ENCODE measurements at places on chromosomes 1 and 21.
A peak's percentile ranks its signal among the peaks of the same experiment; 100 is the strongest.

DNA sequence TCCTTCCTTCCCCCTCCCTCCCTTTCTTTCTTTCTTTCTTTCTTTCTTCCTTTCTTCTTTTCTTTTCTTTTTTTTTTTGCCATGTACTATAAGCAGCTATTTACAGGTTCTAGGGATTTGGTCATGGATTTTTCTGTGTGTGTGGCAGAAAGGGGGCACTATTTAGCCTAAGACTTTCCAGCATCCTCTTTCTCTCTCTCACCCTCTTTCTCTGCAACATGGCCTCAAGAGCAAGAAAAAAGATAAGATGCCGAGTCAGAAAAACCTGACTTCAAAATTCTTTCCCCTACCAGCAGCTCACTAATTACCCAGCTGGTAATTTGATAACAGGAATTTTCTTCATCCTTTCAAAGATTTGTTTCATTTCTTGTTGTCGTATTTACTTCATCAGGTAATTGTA is 458.3 kb upstream of the ADAMTS5 start:
- no peak for DNase-seq

DNA sequence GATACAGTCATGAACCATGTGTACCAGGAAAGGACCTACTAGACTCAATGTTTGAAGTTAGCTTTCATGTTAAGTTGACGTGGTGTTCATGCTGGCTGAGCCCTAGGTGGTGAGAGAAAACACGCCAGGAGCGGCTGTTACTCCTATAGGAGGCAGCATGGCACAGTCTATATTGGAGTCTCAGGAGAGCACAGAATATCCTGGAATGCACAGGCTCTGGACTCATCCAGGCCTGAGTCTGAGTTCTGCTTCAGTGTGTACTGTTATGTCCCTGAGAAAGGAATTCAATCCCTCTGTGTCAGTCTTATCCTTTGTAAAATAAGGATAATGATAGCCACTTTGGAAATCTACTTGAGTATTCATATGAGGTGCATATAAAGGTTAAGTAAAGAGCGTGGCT is 41.2 kb downstream of the DPT start:
- no peak for DNase-seq

- no peak for DNase-seq
These were observed 9.9 kb upstream of the LRRC39 start for GRCh38 chr1:100187912-100188311.

GRCh38 chr1:64941461-64942117 is 24.8 kb downstream of the JAK1 start:
- no peak for DNase-seq

- no peak for DNase-seq
These were observed 956 bp downstream of the CPLANE2 start for GRCh38 chr1:16235944-16236510.

DNA sequence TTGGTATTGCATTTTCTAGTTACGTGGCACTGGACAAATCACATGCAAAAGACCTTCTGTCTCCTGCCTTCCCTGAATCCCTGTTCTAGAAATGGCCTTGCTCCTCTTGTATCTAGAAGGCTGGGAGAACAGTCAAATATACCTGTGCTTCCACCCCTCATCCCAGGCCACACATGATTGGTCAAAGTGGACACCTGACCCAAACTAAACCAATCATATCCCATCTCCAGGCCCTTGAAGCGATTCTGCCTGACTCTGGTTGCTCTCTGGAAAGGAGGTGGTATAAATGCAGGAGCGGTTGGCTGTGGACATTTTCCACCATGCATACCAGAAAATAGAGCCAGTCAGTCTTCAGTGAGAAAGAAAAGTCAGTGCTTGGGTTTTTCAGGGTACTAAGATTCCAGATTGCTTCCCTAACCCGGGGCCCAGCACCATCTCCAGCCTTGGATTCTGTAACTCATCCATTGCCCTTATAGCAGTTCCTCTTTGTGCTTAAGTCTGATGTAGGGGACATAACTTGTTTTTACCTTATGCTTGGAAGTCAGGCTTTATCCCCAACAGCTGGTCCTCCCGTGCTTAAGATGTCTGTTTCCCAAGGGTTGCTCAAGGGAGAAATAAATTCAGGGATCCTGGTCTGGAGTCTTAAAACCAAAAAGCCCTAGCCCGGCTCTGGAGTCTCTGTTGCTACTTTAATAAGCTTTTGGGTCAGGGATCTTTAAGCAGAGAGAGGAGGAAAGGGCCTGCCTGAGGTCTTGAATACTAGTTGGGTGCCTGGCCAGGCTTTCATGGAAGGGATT is 7.7 kb upstream of the PHC2 start:
- DNase-seq = no peak

DNA sequence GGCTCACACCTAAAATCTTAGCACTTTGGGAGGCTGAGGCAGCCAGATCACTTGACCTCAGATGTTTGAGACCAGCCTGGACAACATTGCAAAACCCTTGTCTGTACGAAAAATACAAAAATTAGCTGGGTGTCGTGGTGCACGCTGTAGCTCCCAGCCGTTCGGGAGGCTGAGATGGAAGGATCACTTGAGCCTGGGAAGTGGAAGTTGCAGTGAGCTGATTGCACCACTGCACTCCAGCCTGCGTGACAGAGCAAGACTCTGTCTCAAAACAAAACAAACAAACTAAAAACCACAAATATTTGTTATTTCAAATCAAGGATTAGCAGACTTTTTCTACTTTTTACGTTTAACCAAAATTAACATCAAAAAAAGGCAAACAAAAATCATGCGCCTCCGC is 31.3 kb downstream of the INKA2 start:
- no peak for DNase-seq

DNA sequence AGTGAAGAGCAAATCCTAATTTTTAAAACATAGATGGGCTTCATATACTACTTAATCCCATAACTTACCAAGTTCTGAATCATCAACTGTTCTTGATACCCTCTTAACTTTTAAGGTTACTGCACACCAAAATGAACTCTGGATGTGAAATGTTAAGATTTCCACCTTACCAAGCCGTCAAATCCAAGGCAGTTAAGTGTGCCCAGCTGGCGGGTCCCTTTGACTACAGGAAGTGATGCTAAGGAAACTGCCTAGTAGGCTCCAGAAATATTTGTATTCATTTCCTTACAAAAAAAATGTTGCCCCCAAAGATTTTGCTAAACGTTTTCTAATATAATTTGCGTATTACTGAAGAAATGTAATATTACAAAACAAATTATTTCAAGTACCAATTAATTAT is 10.7 kb downstream of the NRIP1 start:
- DNase-seq = no peak

- no peak for DNase-seq
These were observed 310.2 kb downstream of the NTNG1 start for GRCh38 chr1:107450899-107451664.

- DNase-seq = no peak
These were observed 675.1 kb upstream of the ADGRL2 start for GRCh38 chr1:81125672-81126071.

GRCh38 chr1:227317011-227317451 is 1.3 kb downstream of the CDC42BPA start:
- DNase-seq = no peak

DNA sequence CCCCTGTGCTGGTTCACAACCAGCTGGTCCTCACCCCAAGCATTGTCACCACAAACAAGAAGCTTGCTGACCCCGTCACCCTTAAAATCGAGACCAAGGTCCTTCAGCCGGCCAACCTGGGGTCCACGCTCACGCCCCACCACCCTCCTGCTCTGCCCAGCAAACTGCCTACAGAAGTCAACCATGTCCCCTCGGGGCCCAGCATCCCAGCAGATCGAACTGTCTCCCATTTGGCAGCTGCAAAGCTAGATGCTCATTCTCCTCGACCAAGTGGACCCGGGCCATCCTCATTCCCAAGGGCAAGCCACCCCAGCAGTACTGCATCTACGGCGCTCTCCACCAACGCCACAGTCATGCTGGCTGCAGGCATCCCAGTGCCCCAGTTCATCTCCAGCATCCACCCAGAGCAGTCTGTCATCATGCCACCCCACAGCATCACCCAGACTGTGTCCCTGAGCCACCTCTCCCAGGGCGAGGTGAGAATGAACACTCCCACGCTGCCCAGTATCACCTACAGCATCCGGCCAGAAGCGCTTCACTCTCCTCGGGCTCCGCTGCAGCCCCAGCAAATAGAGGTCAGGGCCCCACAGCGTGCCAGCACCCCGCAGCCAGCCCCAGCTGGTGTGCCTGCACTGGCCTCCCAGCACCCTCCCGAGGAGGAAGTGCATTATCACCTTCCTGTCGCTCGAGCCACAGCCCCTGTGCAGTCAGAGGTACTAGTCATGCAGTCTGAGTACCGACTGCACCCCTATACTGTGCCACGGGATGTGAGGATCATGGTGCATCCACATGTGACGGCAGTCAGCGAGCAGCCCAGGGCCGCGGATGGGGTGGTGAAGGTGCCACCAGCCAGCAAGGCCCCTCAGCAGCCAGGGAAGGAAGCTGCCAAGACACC is 40.6 kb downstream of the ZBTB17 start:
- no peak for DNase-seq

- no peak for DNase-seq
These were observed 76.8 kb downstream of the PLXNA2 start for GRCh38 chr1:208167261-208167869.

DNA sequence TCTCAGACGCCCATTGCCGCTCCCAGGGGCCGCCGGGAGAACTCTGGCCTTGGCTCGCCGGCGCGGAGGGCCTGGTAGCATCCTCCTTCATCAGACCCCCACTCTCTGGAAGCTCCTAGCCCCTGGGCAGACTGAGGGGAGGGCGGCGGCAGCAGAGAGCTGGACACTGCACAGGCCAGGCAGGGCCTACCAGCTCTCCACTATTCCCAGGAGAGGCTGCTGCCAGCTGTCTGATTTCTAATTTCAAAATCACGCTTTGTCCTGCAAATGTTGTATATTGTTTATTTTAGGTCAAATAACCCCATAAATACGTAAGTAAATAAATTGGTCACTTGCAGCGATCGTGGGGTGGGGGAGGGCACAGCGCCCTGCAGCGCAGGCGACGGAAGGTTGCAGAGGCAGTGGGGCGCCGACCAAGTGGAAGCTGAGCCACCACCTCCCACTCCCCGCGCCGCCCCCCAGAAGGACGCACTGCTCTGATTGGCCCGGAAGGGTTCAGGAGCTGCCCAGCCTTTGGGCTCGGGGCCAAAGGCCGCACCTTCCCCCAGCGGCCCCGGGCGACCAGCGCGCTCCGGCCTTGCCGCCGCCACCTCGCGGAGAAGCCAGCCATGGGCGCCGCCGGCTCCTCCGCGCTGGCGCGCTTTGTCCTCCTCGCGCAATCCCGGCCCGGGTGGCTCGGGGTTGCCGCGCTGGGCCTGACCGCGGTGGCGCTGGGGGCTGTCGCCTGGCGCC is at the start of gene MTARC1:
TSS of gene MTARC1 (plus strand) at position 577 of the 732 bp plus-strand sequence. CDS start at position 609, 32 bp downstream.
- DNase-seq = no peak

- no peak for DNase-seq
These were observed 15.2 kb downstream of the TFAP2E start for GRCh38 chr1:35588197-35588910.

DNA sequence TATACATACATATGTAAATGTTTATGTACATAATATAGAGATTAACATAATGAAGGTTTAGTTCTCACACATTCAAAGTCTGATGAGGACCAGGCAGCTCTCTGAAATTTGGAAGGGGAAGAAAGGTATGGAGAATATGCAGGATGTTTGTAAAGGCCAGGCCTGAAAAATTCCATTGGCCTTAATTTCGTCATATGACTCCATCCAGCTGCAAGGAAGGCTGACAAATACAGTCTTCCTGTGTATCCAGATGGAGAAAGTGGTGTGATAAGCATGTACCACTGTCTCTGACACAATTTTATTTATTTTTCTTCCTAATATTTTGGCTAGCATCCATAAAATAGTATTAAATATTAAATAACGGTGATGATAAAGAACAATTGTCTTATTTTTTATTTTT is 6.3 kb upstream of the SGIP1 start:
- no peak for DNase-seq

DNA sequence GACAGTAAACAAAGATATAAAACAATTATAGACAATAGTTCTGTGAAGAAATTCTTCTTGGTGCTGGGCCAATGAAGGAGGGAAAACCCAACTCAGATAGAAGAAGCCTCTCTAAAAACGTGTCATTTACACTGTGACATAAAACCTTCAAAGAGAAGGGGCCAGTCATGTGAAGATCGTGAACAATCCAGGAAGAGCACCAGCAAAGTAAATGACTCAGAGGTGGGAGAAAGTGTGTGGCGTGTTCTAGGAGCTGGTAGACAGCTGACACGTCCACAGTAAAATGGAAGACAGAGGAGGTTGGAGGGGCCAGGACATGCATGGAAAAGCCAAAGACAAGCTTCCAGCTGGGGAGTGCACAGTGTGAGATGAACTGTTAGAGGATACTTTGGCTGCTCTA is 143.6 kb downstream of the VAV3 start:
- DNase-seq = no peak

- no peak for DNase-seq
These were observed 2.4 kb downstream of the CD84 start for GRCh38 chr1:160576884-160577283.

DNA sequence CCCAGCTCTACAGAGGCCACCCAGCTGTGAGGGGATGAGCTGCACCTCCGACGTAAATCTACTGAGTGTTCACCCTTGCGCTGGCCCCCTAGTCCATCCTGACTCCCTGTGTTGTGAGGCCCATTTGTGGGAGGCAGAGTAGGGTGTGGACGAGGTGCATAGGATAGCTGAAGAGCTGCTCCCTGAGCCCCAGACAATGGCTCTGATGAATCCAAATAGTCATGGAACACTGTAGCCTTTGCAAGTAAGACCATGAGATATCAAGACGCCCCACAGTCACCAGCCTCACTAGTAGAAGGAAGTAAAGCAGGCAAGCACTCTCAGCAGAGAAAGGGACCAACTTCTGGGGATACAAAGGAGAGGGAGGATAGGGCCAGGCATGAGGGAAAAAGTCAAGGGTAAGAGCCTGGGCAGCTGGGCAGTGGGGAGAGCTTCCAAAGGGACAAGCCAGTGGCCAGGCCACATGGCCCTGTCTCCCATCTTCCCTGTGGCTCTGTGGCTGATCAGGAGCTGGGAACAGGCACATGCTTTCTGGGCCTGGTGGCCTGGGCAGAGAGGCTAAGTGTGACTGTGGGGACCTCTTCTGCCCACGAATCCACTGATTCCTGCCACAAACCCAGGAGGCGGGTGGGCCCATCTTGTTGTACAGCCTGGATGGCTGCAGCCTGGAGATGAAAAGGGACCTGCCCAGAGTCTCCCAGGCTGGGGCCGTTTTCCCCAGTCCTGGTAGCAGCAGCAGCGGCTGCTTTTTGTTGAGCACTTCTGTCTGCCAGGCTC is 55.5 kb upstream of the EPS8L3 start:
- peak; percentile 46 for DNase-seq

DNA sequence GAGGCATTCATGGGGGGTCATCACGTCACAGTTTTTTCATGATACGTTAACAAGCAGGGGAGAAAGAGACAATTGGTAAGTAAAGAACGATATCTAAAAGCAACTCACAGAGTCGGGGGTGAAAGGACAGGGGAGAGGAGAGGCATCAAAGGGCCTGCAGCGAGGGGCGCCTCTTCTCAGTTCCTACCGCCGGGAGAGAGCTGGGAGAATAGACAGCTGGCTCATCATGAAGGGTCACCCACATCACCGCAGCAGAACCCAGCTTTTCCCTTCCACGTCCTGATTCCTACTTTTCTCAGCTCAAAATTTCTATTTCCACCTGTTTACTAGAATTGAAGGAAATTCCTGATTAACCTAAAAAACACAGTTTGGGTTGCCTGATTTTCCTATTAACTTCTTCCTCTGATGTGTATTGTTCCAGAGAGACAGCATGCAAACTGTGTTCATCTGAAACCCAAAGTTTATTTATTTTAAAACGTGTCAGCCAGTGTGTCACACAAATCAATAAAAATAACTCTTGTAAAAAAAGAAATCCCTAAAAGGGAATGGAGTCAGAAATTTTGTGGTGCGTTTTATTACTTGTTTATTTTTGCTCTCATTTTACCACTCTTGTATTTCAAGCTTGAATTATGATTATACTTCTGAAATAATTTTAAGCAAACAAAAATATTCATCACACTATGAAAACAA is 75.4 kb downstream of the SLC25A24 start:
- DNase-seq = no peak

- DNase-seq = no peak
These were observed 565 bp downstream of the WLS start for GRCh38 chr1:68231627-68232288.

Measured in stimulated activated effector memory CD8-positive, alpha-beta T cell treated with anti-CD3 and anti-CD28 coated beads, Interleukin-12 subunit alpha, Interleukin-12 subunit beta, amount 100 ng/mL, for 72 hours (primary cell).